ENCODE measurements at places on chromosomes 4 and X. TPM values are rescaled to one million over a fixed set of nuclear protein-coding genes. Genes with fewer than 3 reads are reported as not detected.

Gene TSR2
- 22.8 TPM for total RNA-seq

Gene ATP7A
- total RNA-seq: 8.7 TPM

DNA sequence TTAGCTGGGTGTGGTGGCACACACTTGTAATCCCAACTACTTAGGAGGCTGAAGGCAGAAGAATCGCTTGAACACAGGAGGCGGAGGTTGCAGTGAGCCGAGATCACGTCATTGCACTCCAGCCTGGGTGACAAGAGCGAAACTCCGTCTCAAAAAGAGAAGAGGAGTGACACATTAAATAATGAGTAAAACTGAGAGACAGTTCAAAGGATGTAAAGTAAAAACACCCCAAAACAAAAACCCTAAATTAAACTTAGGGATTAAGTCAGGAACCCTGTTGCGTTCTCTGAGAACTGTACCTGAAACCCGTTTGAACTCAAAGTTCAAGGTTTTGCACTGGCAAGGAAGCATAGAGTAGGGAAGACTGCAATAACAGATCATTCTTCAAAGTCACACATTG lies 141.7 kb downstream of the BRWD3 start:
- DNase-seq: no peak

DNA sequence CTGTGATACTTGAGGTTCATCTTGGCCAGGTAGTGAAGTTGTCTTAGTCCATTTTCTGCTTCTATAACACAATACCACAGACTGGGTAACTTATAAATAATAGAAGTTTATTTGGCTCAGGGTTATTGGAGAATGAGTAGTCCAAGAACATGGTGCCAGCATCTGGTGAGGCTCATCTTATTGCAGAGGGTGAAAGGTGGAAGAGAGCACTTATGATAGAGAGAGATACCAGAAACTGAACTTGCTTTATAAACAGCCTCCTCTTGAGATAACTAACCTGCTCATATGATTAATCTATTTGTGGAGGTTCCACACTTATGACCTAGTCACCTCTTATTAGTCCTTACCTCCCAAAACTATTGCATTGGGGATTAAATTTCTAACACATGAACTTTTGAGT lies 1.6 kb downstream of the C4orf51 start:
- no peak for DNase-seq

- peak; percentile 84 for DNase-seq
These were observed 2.8 kb upstream of the PCDH7 start for GRCh38 chr4:30717208-30718020.

- DNase-seq: no peak
These were observed 15.0 kb upstream of the ENAM start for GRCh38 chr4:70613306-70614183.

GRCh38 chrX:149259241-149259640 lies 245.9 kb downstream of the IDS start:
- DNase-seq: no peak

Gene HTN1
- total RNA-seq: not detected

Gene FGB
- not detected for total RNA-seq

DNA sequence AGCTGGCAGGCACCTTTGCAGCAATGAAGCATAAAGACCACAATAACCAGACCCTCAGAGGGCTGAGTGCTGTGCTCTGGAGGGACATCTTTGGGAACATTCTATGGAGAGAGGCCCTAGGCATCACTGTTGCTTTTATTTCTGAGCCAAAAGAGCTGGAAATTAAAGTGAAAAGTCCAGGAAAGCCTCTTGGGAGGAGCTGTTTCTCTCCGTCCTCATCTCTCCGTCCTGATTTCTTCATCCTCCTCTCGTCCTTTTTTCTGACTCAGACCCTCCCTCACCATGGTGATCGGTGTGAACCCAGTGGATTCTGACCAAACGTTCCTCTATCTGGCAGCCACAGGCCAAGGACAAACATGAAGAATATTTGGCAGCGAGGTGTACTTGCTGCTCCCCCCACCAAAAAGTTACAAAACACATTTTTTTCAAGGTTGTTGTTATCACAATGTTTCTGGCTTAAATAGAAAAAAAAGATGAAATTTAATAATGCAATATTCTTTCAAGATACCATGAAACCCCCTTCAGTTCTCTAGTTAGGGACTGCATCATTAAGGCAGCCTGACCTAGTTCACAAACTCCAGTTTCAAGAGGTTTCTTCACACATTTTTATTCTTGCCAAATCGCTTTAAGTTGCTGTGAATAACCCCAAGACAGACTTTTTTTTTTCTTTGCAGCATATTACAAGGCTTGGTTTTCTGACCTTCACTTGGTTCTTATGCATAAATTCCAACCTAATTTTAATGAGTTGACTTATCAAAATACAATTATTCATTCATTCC lies 80.2 kb downstream of the SCD5 start:
- no peak for DNase-seq

GRCh38 chr4:167868163-167868562 lies 224.2 kb upstream of the ANXA10 start:
- peak; percentile 9 for DNase-seq

- no peak for DNase-seq
These were observed 50.8 kb upstream of the ADGRL3 start for GRCh38 chr4:61149278-61149677.

DNA sequence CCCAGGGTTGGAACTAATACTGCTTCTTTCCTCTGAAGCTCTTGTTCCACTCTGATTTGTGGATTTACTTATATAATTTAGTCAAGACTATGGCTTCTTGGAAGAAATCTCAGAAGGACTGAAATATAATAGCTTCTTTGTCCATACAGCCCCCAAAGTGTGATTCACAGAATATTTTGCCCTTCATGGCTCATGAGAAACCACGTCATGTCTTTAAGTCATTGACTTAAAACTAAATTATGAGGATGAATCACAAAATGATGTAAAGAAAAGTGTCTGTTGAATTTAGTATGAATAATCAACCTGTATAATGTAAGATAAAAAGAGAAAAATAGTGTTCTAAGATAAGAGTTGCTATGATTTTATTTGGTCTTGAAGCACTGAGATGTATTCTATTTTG lies 43.3 kb upstream of the AGA start:
- DNase-seq: no peak

Gene TRPC5OS
- not detected for total RNA-seq

DNA sequence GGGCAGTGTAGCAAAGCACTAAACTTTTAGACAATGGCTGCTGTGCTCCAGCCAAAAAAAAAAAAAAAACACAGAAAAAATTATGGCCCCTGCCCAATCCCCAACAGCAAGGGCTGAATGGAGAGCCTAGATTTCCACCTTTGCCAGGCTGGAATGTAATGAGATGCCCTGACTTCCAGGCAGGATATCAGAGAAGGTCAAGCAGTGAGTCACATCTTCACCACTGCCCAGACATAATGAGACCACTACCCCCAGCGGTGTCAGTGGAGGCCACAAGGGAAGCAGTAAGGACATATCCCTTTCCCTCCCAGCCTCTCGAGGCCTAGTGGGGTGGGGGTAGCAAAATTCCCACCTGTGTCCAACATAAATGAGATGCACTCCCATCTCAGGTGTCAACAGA lies 216.3 kb upstream of the LEF1 start:
- DNase-seq: no peak

Gene FAAH2
- total RNA-seq: 0.28 TPM

GRCh38 chr4:157076578-157076947 lies 613 bp downstream of the GLRB start:
- peak; percentile 9 for DNase-seq

Gene ATRX
- total RNA-seq: 101 TPM

- no peak for DNase-seq
These were observed 103.5 kb upstream of the PPARGC1A start for GRCh38 chr4:23993373-23993772.

GRCh38 chr4:182918044-182918607 lies 940 bp upstream of the DCTD start:
- DNase-seq: no peak

Gene MBNL3
- total RNA-seq: 5.6 TPM

- DNase-seq: no peak
These were observed 47.2 kb downstream of the BCOR start for GRCh38 chrX:40050532-40050931.

Gene NPY2R
- not detected for total RNA-seq

- no peak for DNase-seq
These were observed 40.9 kb downstream of the SEL1L3 start for GRCh38 chr4:25821899-25822298.

- no peak for DNase-seq
These were observed 795.6 kb upstream of the GALNTL6 start for GRCh38 chr4:171017593-171017992.

GRCh38 chrX:22041907-22042530 lies 9.9 kb downstream of the PHEX start:
- DNase-seq: no peak

Gene HPGDS
- total RNA-seq: not detected

Gene RS1
- not detected for total RNA-seq

Gene HELT
- total RNA-seq: not detected

Gene NAP1L2
- 1.0 TPM for total RNA-seq

- no peak for DNase-seq
These were observed 859.3 kb upstream of the LCORL start for GRCh38 chr4:18880871-18881270.

Gene PARM1
- not detected for total RNA-seq

GRCh38 chr4:173397604-173398003 lies 1.3 kb downstream of the SCRG1 start:
- no peak for DNase-seq

DNA sequence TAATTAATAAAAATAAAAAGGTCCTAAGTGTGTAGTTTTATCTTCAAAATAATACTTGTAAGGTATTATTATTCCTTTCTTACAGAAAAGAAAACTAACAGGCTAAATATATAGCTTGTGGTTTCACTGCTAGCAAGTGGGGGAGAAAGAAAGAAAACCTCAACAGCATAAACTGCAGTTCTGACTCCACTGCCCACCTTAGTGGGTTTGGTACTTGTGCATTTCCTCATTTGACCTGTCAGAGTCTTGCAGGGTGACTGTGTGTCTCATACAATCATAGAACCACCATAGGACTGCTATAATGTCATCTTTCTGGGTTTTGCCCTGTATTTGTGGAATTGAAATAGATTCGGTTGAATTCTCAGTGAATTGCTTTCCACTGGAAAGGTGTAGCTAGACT lies 94.7 kb upstream of the PUDP start:
- no peak for DNase-seq

- no peak for DNase-seq
These were observed 11.0 kb downstream of the FAT4 start for GRCh38 chr4:125325733-125326132.
